NCI-H82 (cell line): ENCODE measurements at places on chromosomes 1 and 21.

DNA sequence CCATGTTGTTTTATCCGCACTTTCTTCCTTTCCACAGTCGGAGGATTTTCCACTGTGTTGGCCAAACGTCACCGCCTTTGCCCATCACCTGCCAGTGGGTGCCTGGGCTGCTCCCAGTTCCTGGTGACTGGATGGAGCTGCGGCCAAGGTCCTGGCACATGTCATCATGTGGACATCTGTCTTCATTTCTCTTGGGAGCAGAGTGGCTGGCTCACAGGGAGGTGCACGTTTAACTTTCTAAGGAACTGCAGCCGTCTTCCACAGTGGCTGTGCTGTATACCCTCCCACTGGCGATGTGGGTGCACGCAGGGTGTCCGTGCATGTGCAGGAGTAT is 19.5 kb upstream of the RNF223 start:
- DNase-seq: no peak

GRCh38 chr1:100152271-100152670 is 19.3 kb downstream of the TRMT13 start:
- no peak for DNase-seq

DNA sequence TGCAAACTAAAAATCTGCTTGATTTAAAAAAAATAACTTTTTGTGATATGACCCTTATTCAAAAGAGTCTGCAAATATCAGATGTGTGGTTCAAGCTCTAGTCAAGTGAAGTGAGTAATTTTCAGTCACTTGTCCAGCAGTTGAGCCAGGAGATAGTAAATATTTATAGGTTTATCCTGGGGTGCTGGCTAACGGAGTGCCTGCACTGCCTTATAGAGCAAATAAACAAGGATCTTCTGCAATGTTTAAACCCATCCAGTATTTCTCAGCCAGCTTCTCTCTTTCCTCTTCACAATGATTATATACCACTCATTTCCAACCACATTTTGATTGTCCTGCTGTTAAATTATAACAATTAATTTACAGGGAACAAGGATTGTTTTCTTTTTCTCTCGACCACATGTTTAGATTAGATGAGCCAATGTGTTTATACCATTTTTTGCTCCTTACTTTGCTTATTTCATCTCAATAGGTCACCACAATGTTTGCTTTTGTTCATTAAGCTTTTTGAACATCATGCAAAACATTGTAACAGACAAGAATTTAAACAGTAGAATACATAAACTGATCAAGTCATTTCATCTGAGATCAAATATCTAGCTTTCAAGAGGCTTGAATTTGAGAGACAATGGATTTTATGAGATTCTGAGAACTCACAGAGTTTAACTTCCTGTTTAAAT is 60.3 kb upstream of the GREM2 start:
- DNase-seq: no peak

DNA sequence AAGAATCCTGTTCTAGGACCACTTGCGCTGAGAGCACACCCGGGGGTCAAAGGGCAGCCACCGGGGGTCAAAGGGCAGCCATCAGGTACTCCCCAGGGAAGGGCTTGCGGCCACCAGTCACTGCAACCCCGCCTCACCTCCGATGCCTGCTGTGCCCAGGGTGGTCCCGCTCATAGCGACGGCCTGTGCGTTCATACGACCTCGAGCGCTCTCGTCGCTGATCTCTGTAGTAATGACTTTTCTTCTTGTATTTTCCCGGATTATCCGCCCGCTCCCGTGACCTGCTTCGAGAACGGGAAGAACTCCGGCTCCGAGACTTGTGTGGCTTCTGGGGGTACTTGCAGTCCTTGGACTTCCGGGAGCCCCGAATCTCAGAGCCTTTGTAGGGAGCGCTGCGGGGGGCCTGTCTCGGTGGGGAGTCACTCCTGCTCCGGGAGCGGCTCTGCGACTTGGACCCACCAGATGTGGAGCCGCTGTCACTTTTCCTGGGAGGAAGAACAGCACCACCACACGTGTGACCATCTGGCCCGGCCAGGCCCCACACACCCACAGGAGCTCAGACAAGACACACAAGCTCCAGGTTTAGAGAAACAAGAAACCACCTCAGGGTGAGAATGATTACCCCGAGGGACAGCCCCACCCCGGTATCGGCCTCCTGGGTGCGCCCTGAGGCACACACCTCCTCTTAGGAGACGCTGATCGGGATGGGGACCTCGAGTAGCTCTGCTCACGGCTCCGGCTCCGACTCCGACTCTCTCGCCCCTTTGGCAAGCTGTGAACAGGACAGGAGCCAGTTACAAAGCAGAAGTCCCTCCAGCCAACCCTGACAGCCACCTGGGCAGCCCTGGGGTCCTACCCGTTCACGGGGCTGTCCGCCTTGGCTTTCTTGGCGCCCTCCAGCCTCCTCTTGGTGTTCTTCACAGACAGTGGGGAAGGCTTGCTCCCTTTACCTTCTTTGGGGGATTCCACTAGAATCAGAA is 11.7 kb downstream of the CCNL2 start:
- no peak for DNase-seq

GRCh38 chr1:239164451-239165180 is 221.8 kb upstream of the CHRM3 start:
- DNase-seq: no peak

DNA sequence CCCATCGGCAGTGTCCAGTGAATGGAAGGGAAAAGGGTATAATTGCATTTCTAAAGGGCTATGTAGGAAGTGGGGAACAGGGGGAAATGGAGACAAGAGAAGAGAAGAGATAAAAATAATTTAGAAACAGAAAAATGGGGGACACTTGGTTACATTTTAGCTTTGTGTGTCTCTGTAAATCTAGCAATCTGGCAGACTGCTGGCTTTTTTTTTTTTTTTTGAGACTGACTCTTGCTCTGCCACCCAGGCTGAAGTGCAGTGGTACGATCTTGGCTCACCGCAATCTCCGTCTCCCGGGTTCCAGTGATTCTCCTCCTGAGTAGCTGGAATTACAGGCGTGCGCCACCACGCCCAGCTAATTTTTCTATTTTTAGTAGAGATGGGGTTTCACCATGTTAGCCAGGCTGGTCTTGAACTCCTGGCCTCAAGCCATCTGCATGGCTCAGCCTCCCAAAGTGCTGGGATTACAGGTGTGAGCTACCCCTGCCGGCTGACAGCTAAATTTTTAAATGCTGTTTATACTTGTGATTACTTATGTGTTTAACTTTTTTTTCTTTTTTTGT is 53.4 kb downstream of the AGPAT3 start:
- no peak for DNase-seq

GRCh38 chr1:208280681-208281450 is 36.7 kb upstream of the PLXNA2 start:
- no peak for DNase-seq
